B cell (primary cell): ENCODE measurements at places on chromosomes 1 and 21. TPM values are rescaled to one million over a fixed set of nuclear protein-coding genes. Genes with fewer than 3 reads are reported as not detected.

NR5A2 gene
- 0.07 TPM in 1 of 2 replicates, not detected in the other for total RNA-seq

FMN2 gene
- total RNA-seq: not detected in 2 replicates

PRDM16 gene
- 0.12 and 0.22 TPM in 2 replicates for total RNA-seq

SLAMF9 gene
- total RNA-seq: not detected in 2 replicates

ABCA4 gene
- total RNA-seq: not detected in 2 replicates

LCE1A gene
- not detected in 2 replicates for total RNA-seq

IGSF9 gene
- total RNA-seq: 0.15 and 0.37 TPM in 2 replicates

CHRM3 gene
- total RNA-seq: not detected in 2 replicates

AQP10 gene
- total RNA-seq: not detected in 2 replicates

PGLYRP3 gene
- not detected in 2 replicates for total RNA-seq

CACNA1E gene
- 0.36 and 0.37 TPM in 2 replicates for total RNA-seq

C1QB gene
- not detected in 2 replicates for total RNA-seq

LCE1C gene
- not detected in 2 replicates for total RNA-seq

CEP170 gene
- total RNA-seq: 145 and 156 TPM in 2 replicates

FCRL5 gene
- 34.0 and 35.0 TPM in 2 replicates for total RNA-seq

CDC7 gene
- 7.4 and 8.7 TPM in 2 replicates for total RNA-seq

FCAMR gene
- total RNA-seq: not detected in 2 replicates

FABP3 gene
- not detected in 2 replicates for total RNA-seq

GPR89B gene
- 20.5 and 22.8 TPM in 2 replicates for total RNA-seq

SELENBP1 gene
- 0.22 and 0.37 TPM in 2 replicates for total RNA-seq

NRIP1 gene
- total RNA-seq: 32.1 and 35.9 TPM in 2 replicates

KCTD3 gene
- total RNA-seq: 2.3 and 2.6 TPM in 2 replicates

DTL gene
- total RNA-seq: 0.10 and 0.37 TPM in 2 replicates

PPM1J gene
- total RNA-seq: 1.7 and 2.1 TPM in 2 replicates

ATAD3C gene
- total RNA-seq: 0.20 and 0.56 TPM in 2 replicates

CELA3A gene
- total RNA-seq: not detected in 2 replicates

ITLN2 gene
- not detected in 2 replicates for total RNA-seq

GJA9 gene
- not detected in 2 replicates for total RNA-seq

FCRL4 gene
- total RNA-seq: 0.30 and 0.68 TPM in 2 replicates

MRPS14 gene
- 26.5 and 29.4 TPM in 2 replicates for total RNA-seq

GBP1 gene
- 9.4 and 9.8 TPM in 2 replicates for total RNA-seq

TRIM45 gene
- 2.5 and 2.6 TPM in 2 replicates for total RNA-seq

GUCA2B gene
- total RNA-seq: not detected in 2 replicates

FAAH gene
- 5.6 and 10.0 TPM in 2 replicates for total RNA-seq

PER3 gene
- total RNA-seq: 5.8 and 8.5 TPM in 2 replicates

WNT3A gene
- not detected in 2 replicates for total RNA-seq

GUCA2A gene
- not detected in 2 replicates for total RNA-seq

DYNLT4 gene
- total RNA-seq: 0.39 TPM in 1 of 2 replicates, not detected in the other

CFHR1 gene
- not detected in 2 replicates for total RNA-seq

SAMD11 gene
- total RNA-seq: not detected in 2 replicates
